SK-N-DZ (cell line): ENCODE measurements at places on chromosomes 2 and 18.

DNA sequence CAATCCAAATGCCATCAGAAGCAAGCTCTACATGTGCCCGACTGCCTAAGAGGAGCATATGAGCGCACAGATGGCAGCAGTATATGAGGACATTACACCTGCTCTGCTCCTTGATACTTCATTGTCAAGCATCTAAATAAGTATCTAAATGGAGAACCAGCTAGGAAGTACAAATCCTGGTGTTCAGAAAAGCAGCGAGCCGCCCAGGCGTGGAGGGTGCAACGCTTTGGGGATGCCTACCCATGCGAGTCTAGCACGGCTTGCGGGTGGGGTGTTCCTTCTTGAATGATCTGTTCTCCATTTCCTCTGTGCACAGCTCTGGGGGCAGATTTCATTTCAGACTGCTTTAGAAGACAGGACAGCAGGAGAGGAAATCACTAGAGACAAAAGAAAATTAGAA is 63.0 kb upstream of the BCL2L11 start:
- no peak for DNase-seq

- no peak for DNase-seq
These were observed 38.5 kb downstream of the ASAP2 start for GRCh38 chr2:9244985-9245544.

- DNase-seq: no peak
These were observed 10.1 kb upstream of the CDC42EP3 start for GRCh38 chr2:37681587-37681986.

DNA sequence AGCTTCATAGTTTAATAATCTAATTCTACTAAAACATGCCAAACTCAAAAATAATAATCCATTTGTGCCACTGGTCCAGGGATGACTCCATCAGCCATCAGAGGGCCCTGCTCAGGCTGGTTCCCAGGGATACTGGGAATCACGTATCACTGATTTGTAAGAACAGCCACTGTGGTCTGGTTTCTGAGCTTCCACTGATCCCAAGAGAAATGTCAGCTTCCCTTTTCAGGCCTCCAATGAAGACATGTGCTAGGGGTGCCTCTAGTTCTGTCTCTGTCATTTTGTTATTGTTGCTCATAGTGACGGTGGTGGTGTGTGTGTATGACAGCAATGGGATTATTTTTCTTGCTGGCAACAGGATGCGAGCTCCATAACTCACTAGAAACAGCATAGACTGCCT is 83.2 kb downstream of the CELF4 start:
- no peak for DNase-seq

GRCh38 chr18:9066358-9066757 is 36.1 kb upstream of the NDUFV2 start:
- DNase-seq: no peak

GRCh38 chr2:120436460-120436739 is 90.5 kb downstream of the INHBB start:
- DNase-seq: no peak

GRCh38 chr2:150191349-150191748 is 296.1 kb downstream of the RND3 start:
- no peak for DNase-seq

DNA sequence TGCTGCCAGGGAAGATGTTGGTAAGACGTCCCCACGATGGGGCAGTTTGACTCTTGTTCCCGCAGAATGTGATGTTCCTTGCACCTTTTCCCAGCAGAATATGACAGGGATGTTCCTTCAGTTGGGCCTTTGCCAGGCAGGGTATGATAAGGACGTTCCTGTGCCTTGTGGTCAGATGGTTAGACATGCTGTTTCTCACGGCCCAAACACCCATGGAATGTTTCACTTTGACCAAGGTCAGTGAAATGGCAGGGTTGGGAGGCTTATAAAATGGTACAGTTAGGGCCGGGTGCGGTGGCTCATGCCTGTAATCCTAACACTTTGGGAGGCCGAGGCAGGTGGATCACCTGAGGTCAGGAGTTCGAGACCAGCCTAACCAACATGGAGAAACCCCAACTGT is 40.3 kb upstream of the YPEL5 start:
- DNase-seq: no peak

DNA sequence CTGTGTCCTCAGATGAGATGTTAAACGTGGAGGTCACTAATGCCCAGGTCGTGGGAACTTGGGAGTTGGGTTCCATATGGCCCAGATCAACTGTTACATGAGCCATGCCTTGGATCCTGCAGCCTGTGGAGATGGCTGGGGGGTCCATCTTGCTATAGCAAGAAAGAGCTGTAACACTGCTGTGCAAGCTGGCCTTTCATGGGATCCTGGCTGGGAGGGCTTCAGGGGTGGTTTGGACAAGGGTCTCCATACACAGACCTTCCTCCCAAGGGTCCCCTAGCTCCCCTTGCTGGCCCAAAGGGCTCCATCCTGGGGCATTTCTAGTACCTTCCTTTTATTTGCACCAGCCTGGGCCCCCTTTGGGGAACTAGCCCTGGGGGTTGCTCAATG is 337.7 kb downstream of the DYSF start:
- DNase-seq: no peak

GRCh38 chr2:60569680-60570111 is 16.2 kb upstream of the BCL11A start:
- no peak for DNase-seq

GRCh38 chr2:177983183-177983788 is 89.3 kb downstream of the PDE11A start:
- peak; percentile 55 for DNase-seq

GRCh38 chr2:50720697-50721315 is 311.1 kb downstream of the NRXN1 start:
- DNase-seq: peak; percentile 67

GRCh38 chr2:29015701-29016470 is 34.8 kb downstream of the TOGARAM2 start:
- DNase-seq: no peak

DNA sequence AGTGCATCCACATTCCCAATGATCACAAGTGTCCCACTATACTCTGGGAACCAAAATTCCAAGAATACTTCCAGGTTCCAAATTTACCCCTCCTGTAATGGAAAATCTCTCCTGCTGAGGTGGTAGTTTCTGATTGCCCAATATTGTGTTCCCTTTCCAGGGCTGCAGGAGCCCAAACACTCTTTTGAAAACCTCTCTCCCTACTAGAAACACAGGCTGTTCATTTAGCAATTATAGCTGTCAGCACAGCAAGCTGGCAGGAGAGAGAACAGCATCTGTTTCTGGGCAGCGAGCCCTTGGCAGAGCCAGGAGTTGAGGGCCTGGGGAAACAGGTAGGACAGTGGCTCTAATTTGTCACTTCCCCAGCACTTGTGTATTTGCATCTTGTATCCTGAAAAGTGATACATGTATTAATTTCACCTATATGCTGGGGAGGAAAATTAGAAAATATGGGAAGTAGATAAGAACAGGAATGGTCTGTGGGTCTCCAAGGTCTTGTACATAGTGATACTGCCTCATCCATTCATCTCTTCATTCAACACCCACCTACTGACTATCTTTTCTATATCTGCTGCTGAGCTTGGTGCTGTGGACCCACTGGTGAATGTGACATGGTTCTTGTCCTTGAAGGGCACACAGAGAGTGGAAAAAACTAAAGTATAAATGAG is 16.9 kb upstream of the PAIP2B start:
- no peak for DNase-seq

- no peak for DNase-seq
These were observed 97.9 kb downstream of the SCN3A start for GRCh38 chr2:165105926-165106325.

- no peak for DNase-seq
These were observed 43.1 kb upstream of the ATP8B1 start for GRCh38 chr18:57846258-57846657.

DNA sequence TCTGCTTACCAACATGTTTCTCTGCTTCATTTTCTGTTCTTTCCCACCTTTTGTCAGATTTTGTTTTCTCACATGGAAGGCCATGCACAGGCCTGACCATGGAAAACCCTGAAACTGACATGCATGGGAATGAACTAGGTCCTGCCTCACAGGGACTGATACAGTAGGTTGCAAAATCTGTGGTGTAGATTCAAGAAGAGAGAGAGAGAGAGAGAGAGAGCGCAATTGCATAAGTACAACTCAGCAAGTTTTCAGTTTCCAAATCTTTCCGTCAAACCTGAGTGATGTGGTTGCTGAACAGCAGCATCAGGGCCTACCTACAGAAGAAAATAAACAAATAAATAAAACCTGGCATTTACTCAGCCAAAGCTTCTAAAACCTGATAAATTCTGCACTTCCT is 87.5 kb upstream of the RNF152 start:
- no peak for DNase-seq

- no peak for DNase-seq
These were observed 94.9 kb downstream of the ADD2 start for GRCh38 chr2:70673041-70673647.

DNA sequence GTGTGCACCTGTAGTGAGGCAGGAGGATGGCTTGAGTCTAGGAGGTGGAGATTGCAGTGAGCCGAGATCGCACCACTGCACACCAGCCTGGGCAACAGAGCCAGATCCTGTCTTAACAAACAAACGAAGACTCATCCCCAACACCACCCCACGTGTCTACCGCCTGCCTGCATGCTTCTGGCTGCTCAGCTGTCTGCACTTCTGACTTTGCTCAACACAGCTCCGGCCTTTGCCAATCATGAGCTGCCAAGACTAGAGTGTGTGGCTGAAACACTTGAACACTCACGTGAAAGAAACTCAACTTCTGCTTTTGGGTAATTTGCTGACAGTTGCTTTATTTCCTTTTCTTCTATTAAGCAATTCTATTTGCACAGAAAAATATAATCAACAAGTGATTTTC is 32.1 kb upstream of the SP3 start:
- DNase-seq: no peak

DNA sequence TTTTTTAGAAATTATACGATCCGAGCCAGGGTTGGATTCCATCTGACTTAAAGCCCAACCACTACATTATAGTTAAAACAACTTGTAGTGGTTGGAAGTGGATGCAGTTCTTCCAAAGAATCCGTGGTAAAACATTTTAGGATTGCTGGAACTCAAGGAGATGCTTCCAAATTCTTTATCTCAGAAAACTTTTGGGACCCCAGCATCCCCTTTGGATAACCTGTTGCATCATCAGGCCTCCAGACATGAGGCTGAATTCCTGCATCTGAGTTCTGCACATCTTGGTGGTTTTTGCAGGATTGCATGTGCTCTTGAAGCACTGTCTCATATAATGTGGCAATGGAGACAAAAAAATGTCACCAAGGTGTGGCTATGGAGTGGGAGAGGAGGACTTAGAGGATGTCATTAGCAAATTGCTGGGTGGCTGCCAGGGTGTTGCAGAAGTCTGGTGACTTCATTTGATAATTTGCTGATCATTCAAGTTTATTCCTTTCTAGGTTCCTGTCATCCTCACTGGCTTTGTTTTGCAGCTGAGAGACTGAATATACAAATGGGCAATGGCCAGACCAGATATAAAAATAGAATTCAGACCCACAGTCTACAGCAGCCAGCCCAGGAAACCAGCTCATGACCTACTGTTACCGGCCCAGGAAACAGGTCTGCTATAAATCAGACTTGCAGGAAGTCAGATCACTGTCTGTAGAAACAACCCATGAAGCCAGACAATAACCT is 207.7 kb downstream of the BCL2 start:
- DNase-seq: no peak

- no peak for DNase-seq
These were observed 377.4 kb upstream of the CRIM1 start for GRCh38 chr2:35978218-35978617.

DNA sequence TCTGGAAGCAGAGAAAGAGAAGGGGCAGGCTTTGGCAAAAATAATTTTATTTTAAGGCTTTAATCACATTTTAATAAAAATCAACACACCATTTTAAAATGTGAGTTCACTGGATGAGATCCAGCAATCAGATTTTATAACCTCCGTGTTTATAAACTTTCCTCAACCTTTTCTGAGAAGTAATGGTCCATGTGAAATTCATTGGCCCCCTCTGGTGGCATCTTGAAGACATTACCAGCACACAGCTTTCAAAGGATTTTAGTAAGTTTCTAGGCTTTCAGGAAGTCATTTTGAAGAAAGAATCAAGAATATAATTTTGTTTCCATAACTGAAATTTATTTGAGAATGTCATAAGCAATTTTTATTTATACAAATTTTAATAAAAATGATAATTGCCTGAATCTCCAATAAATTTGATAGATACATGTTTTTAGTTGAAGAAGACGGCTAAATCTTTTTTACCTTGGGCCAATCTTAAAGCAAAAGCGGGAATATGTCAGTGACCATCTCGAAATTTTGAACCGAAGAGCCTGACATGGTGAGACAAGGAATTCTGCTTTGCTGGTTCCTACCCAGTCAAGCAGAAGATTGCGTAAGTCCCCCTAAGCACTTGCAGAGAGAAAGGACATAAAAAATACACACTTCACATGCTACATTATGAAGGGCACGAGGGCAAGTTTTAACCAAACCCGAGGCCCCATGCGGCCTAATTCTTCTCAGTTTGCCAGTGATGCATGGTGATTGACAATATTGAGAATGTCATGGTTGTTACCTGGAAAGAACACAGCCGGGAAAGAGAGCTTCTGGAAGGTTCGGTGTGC is 128.4 kb upstream of the CBLN2 start:
- peak; percentile 20 for DNase-seq

GRCh38 chr2:36374585-36374984 is 19.0 kb downstream of the CRIM1 start:
- no peak for DNase-seq

- no peak for DNase-seq
These were observed 164.1 kb upstream of the CELF4 start for GRCh38 chr18:37729716-37730115.
